ENCODE measurements at places on chromosomes 4 and X.

GRCh38 chr4:73742490-73743160 is 2.3 kb downstream of the CXCL8 start:
- no peak for DNase-seq

GRCh38 chr4:633406-633805 is 8.0 kb downstream of the PDE6B start:
- no peak for DNase-seq

DNA sequence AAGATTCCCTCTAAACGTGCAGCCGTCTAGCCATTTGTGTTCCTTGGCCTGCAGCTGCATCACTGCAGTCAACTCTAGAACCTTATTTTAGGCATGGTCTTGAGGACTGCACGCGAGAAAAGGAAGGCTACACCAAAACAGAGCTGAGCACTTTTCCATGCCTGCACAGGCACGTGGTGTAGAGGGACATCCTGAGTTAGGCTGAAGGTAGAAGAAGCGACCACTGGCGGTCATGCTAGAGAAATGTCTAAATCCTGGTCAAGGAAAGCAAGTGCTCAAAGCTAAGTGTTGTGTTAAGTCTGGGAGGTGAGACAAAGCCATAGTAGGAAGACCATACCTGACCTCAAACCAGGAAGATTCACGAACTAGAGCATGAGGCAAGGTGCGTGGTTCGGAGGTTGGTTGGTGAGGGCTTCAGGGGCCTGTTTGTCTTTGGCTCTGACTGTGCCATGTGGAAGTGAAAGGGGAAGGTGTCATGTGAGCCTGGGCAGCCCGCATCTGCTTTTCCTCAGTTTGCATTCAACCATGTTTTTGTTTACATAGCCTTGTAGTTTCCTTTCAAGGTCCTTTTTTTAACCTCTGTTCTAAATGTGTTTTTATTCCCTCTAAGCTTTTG is 203.8 kb downstream of the AASDH start:
- DNase-seq, result no peak

DNA sequence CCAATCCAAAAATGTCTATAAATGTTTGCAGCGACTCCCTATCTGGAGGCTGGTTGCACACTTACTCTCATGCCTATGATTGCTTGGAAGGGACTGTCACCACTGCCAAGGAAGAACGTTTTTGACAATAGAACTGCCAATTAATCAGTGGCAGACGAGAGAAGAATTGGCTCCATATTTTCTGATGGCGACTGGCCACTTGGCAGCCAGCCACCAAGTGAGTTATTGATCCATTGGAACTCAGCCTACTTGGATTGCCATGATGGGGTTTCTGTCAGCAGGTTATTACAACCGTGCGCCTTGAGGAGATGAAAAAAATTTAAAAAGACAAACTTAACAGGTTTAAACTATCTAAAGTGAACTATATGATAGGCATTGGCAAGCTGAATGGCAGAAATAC is 47.4 kb downstream of the LINC00632 start:
- DNase-seq, result no peak

GRCh38 chr4:71290074-71290473 is 48.7 kb upstream of the SLC4A4 start:
- DNase-seq, result no peak

DNA sequence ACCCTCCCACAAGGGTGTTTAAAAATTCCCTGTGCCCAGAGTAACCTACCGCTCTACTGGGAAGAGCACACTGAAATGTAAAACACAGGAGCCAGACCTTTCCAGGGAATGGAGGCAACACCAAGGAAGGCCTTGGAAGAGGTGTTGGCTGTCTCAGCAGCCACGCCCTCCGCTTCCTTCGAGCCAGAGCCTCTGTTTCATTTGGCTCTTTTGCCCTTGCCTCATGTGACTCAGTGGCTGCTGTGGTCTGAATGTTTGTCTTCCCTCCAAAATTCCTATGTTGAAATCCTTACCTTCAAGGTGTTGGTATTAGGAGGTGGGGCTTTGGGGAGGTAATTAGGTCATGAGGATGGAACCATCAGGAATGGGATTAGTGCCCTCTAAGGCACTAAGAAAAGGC is 11.3 kb downstream of the SCD5 start:
- no peak for DNase-seq

- DNase-seq, result no peak
Measured at GRCh38 chrX:2495595-2495994, 5.2 kb downstream of the DHRSX start.

- DNase-seq, result no peak
Measured at GRCh38 chr4:173213296-173213695, 44.7 kb downstream of the GALNT7 start.

DNA sequence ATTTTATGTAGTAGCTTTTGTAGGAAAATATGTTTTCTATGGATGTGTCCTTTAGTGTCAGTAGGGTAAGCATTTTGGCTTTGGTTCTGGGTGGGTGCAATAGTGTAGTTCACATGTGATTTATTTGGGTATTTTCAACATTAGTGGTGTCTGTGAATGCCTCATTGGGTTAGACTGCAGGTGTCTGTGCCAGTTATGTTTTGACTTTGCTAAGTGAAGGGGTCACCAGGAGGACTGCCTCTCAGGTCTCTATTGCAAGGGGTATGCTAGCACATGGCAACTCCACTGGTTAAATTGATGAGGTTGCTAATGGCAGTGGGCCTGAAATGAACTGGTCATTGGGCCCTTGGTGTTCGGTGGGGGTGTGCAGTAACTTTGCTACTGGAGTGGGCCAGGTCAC is 467.1 kb downstream of the NAF1 start:
- DNase-seq, result no peak

- DNase-seq, result no peak
Measured at GRCh38 chr4:21544415-21544814, 404.2 kb downstream of the KCNIP4 start.

- DNase-seq, result no peak
Measured at GRCh38 chr4:168677879-168678278, 181.0 kb downstream of the PALLD start.

GRCh38 chrX:23013366-23013765 is 13.6 kb downstream of the DDX53 start:
- no peak for DNase-seq

- no peak for DNase-seq
Measured at GRCh38 chrX:29231800-29232199, 644.6 kb downstream of the IL1RAPL1 start.

DNA sequence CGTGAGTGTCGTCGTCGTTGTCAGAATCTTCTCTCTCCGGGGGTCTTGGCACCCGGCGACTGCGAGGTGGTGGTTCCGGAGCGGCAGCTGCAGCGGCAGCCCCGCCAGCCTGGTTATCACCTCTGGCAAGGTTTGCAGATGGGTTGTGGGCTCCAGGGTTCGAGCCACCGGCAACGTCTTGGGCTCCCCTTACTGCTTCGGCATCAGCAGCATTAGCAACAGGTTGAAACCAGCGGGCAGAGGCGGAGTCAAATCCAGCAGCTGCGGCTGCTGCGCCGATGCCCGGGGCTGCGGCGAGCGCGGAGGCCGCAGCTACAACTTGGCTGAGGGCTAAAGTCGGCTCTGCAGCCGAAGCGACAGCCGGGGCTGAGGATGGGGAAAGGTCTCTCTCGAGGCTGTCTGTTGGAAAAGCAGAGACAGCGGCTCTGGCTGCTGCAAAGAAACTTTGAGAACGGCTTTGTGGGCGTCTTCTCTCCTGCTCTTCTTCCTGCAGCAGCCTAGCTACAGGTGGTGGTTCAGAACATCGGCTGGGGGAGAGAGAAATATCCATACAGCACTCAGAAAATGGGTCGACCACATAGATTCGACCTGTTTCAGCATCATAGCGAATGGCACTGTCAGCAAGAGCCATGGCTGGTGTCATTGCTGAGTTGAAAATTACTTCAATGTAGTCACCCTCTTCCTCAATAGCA is 3.6 kb downstream of the IRS4 start:
- no peak for DNase-seq

- DNase-seq, result no peak
Measured at GRCh38 chrX:154508384-154508745, 7.7 kb downstream of the FAM3A start.

GRCh38 chr4:106019771-106020170 is 124.5 kb downstream of the NPNT start:
- DNase-seq, result no peak

GRCh38 chrX:102067966-102068723 is 57.3 kb upstream of the TCEAL2 start:
- DNase-seq, result no peak

DNA sequence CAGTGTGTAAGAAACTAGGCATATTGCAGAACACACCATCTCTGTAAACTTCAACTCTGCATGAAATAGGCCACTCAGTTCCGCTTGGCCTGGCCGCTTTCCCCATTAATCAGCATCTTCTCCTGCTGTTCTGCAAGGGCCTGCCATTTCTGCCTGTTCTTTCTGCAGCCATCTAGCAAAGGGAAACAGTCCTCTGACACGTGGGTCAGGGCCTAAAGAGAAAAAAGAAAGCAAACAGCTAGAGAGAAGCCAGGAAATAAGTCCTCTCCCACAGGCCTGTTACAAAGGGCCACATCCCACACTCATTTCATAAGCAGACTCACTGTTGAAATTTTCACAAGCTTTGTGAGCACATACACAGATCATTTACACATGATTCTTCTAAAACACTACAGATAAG is 130.1 kb downstream of the PDE5A start:
- no peak for DNase-seq

- DNase-seq, result no peak
Measured at GRCh38 chrX:65811558-65812228, 144.2 kb downstream of the MSN start.

DNA sequence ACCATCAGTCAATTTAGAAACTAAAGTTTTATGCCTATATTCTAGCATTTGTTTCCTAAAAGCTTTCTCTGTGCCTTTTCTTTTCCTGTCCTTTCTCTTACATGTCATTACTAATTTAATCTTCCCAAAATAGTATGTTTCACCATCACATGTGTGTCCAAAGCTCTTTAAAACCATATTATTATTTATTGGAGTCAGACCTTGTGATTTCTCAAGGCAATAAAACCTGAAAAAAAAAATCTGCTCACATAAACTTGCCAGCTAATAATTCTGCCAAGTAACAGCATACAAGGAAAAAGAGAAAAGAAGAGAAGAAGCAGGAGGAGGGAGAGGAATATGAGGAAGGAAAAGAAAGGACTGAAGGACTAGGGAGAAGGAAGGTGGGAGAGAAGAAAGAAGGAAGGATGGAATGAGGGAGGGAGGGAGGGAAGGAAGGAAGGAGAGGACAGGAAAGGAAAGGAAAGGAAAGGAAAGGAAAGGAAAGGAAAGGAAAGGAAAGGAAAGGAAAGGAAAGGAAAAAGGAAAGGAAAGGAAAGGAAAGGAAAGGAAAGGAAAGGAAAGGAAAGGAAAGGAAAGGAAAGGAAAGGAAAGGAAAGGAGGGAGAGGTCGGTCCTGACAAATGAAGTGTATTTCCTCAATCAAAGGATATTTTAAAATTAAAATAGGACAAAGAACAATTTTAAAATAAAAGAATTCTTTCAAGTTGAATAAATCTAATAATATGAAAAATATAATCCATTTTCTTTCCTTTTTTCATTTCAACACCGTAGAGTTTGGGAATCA is 57.4 kb downstream of the ANTXR2 start:
- no peak for DNase-seq

GRCh38 chr4:188282471-188283232 is 143.4 kb downstream of the TRIML1 start:
- DNase-seq, result no peak

- DNase-seq, result no peak
Measured at GRCh38 chr4:65190780-65191179, 479.5 kb downstream of the EPHA5 start.

Data from cortex of kidney (tissue), 1 donor.